Upper lobe of right lung (tissue), 1 donor: ENCODE measurements at places on chromosomes 12 and 14. TPM values are rescaled to one million over a fixed set of nuclear protein-coding genes. Genes with fewer than 3 reads are reported as not detected.

- DNase-seq, result no peak
Measured at GRCh38 chr14:70838076-70838475, 28.8 kb upstream of the MAP3K9 start.

- DNase-seq, result no peak
Measured at GRCh38 chr12:28456934-28457710, 266.9 kb downstream of the CCDC91 start.

DNA sequence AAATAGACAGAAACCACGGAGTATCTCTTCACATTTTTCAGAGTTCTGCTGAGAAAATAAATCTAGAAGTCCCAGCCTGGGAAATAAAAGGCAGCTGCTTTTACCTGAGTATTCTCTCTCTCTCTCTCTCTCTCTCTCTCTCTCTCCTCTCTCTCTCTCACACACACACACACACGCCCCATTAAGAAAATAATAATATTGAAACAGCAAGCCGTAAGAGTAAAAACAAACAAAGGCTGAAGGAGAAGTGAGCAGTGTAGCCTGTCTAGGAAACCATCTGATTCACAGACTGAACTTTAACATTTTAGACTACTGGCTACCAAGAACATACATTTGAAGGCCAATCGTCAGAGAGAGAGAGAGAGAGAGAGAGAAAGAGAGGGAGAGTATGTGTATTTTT is 8.4 kb downstream of the PTHLH start:
- DNase-seq, result no peak

SERPINA9 gene
- total RNA-seq, result not detected

HCAR3 gene
- 4.3 TPM for total RNA-seq

GRCh38 chr12:108101605-108102175 is 27.4 kb upstream of the WSCD2 start:
- DNase-seq, result no peak

- no peak for DNase-seq
Measured at GRCh38 chr14:37150414-37150813, 22.0 kb downstream of the SLC25A21 start.

GRCh38 chr14:30445011-30445793 is 113.8 kb upstream of the G2E3 start:
- DNase-seq, result no peak

GRCh38 chr14:104602933-104603325 is 1.6 kb downstream of the TMEM179 start:
- DNase-seq, result peak; percentile 50

EID3 gene
- total RNA-seq, result 4.4 TPM

DNA sequence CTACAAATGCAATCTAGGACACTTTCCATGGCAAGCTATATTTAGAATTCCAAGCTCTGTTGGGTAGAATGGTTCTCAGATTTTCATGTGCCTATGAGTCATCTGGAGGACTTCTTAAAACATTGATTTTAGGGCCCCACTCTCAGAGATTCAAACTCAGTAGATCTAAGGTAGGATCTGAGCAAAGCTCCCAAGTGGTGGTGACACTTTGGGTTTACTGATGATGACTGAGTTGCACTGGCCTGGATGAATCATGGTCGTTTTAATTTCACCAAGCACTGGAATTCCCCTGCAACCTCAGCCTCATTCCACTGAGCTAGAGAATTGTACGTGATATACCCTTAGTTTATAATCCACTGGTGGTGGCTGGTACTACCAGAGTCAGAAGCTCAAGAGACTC is 86.5 kb downstream of the PPM1H start:
- no peak for DNase-seq

KCNMB4 gene
- total RNA-seq, result 6.0 TPM

P2RX2 gene
- total RNA-seq, result 0.55 TPM

PTGER2 gene
- 5.3 TPM for total RNA-seq

MYF6 gene
- not detected for total RNA-seq

DNA sequence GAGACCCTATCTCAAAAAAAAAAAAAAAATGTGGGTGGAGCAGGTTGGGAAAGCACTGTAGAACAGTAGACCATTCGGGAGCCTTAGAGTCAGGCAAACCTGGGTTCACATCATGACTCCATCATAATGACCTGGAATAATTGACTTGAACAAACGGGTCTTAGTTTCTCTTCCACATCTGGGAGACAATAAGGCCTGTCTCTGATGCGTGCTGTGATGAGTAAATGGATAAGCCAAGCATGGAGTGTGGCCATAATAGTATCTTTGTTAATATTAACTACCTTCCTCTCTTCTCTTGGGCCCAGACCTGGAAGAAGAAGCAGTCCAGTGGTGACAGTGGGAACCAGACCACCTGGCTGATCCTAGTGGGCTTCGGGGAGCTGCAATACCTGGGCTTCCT is 54.5 kb downstream of the KANSL2 start:
- DNase-seq, result no peak

DNA sequence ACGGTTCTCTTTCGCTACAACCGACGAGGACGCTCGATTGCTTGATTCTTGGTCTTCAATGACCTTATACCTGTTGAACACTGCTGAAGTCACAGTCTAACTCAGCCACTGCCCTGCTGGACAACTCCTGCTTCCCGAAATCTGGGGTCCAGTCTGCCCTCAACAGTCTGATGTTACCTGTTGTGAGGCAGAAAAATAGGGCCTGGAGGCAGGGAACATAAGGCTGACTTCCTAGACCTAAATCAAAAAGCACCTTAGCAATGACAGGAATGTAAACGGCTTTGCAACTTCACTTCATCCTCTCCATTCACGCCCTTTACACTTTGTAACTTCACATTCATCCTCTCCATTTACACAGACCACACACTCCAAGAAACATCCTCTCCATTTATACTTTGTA is 597 bp upstream of the GLTP start:
- no peak for DNase-seq

DNA sequence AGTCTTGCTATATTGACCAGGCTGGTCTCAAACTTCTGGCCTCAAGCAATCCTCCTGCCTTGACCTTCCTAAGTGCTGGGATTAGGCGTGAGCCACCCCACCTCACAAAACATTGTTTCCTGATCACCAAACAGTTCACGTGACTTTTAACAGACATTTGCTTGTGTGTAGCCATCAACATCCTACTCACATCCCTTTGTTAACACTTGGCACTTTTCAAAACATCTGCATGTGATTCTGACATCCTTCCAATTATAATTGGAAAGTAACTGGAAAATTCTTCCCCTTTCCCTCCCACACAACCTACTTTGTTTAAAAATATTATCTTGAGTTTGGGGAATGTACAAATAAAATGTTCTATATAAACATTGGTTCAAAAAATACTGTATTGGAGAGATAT is 317.9 kb downstream of the PCNX1 start:
- no peak for DNase-seq

DNA sequence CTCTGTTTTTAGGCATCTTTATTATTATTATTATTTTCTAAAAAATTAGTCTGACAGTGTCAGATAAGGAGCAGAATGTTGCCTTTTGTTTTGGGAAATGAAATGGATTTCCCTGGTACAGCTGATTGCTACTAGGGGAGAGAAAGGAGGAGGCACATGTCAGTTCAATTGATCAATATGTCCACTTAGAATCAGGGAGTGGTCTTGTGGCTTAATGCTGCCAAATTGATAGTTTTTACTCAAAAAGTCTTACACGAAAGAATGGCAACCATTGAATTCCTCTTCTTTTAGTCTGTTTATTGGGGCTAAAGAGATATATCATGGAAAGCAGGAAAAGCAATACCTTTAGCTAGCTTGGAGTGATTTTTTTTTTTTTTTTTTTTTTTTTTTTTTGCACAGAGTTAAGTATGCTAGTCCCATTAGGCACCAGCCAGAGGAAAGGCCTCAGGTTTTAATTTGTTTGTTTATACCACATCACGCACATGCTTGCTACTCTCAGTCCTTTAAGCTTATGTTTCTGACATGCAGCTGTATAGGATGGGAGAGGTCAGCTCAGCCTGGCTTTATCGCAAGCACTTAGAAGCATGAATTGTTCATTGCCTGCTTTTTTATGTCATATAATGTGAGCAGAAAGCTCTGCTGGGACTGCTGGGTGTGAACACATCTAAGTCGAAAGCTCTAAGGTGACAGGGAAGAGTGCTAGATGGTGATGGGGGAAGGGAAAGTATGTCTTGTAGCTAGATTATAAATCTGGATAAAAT is 1.4 kb downstream of the AKAP6 start:
- DNase-seq, result no peak

- DNase-seq, result no peak
Measured at GRCh38 chr14:39603942-39604341, 171.7 kb upstream of the FBXO33 start.

CCDC177 gene
- not detected for total RNA-seq

ZDHHC22 gene
- total RNA-seq, result not detected

DNA sequence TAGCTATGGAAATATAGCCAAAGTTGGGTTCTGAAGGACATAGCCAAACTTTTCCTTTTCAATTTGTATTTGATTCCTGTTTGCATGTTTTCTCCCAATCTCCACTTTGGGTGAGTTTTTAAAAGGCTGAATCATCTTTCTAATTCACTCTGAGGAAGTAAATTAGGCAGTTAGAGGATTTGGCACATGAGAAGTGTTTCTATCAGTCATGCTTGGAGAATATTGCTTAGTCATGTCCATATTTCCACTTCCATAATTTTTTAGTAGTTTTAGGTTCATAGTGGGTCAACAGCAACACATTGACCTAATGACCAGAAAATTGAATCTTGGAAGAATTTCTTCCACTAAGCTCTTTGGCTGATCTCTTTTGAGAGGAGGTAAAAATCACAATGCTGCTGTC is 21.8 kb downstream of the IRAK3 start:
- no peak for DNase-seq

DNA sequence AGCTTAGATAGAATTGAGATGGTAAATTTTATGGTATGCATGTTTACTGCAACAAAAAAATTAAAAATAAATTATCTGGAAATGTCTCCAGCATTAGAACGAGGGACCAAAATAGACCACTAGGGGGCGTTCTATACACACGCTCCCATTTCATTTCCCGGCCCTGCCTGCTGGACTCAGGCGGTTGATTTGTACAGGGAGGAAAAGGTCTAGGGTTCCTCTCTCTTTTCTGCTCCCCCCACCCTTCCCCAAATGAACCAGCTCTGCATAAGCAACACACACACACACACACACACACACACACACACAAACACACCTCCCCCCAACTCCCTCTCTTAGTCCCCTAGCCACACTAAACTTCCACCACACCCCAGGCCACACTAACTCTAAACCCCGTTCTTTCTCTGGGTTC is 7.8 kb upstream of the DTX1 start:
- DNase-seq, result no peak

DNA sequence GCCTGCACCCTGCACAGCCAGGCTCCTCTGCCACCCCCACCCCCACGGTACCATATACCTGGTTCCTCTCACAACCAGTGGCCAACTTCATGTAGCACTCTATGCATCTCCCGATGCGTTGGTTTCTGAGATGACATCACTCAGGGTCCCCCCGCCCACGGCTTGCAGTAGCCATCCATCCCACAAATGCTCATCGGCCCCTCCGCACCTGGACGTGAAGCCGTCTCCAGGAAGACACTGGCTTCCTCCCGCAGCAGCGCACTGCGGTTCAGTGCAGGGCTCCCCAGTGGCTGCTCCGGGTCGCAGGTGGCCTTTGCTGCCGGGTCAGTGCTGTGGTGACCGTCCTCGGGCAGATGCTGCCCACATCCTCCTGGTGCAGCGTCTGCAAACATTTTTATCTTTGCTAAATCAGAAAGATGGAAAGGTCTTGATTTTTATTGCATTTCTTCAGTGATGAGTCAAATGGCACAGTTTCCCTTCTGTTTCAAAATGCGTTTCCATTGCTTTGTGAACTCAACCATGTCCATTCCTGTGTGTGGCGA is 27.5 kb upstream of the MMP17 start:
- no peak for DNase-seq

- no peak for DNase-seq
Measured at GRCh38 chr14:90991690-90992443, 68.6 kb downstream of the RPS6KA5 start.

CMKLR1 gene
- 29.1 TPM for total RNA-seq

GRCh38 chr12:90098132-90098779 is 389.6 kb upstream of the ATP2B1 start:
- DNase-seq, result no peak

- no peak for DNase-seq
Measured at GRCh38 chr12:18368594-18368993, 107.3 kb downstream of the PIK3C2G start.

DNA sequence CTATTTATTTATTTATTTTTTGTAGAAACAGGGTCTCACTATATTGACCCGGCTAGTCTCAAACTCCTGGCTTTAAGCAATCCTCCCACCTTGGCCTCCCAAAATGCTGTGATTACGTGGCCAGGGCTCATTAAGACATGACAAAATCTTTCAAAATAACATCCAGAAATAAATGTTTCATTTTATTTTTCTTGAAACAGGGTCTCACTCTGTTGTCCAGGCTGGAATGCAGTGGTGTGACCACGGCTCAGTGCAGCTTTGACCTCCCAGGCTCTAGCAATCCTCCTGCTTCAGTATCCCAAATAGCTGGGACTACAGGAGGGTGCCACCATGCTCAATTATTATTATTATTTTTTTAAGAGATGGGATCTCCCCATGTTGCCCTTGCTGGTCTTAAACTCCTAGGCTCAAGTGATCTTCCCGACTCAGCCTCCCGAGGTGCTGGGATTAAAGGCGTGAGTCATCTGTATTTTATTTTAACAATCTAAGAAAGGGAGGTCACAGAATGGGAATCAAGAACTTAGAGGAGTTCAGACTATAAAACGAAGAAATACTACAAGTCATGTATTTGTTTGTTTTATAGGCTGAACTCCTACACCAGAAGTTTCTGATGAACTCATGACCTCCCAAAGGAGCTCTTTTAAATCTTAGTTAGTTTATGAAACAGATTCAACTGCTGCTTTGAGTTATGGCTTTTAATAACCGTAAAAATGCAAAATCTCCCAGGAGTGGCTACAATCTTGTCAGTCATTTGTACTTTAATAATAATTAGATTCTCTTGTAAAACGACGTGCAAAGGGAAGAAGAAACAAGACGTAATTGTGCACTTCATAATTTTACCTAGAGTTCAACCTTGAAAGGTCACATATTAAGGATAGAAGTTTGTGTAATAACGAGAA is 2.1 kb upstream of the TMEM263 start:
- no peak for DNase-seq
